ENCODE measurements at places on chromosomes 1 and 21.

- DNase-seq = no peak
Measured at GRCh38 chr1:235697508-235697907, 47.9 kb upstream of the GNG4 start.

DNA sequence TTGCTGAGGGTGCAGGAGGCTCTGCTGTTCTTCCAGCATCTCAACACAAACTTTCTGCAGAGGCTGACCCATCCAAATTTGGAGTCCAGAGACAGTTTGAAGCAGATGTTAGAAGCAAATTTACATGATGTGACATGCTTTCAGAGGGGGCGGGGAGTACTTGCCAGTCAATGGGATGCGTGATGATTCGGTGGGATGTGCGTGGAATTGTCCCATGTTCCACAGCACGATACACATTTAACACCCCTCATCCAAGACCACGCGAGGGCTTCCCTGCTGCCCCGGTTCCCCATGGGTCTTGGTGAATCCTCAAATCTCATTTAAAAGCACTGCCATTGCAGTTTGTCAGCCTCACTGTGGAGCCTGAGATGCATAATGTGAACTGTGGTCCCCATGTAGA lies 78.6 kb upstream of the TLR5 start:
- peak; percentile 36 for DNase-seq

GRCh38 chr1:19101244-19101643 lies 108.8 kb downstream of the UBR4 start:
- no peak for DNase-seq

DNA sequence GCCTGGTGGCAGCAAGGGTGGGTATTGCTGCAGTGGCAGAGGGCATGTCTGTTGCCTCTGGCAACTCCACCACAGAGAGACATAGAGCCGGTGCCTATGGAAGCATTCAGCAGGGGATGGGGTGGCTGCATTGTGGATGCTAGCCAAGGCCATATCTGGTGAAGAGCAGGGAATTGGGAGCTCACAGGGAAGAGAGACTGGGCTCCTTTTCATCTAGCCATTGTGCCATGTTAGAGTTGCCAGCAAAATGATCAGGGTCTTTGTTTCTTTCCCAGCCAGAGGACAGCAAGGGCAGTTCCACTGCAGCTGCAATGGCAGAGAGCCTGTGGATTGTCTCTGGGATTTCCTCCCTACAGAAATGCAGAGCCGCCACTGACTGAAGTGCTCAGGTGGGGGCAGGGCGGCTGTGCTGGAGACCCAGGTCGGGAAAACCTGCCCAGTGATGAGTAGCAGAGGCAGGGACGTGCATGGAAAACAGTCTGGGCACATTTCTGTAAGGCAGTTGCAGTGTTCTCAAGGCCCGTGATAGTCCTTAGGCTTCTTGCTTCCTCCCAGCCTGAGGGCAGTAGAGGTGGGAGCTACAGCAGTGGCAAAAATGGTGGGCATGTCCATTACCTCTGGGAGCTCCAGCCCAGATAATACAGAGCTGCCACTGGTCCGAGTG lies 40.2 kb upstream of the CYP4X1 start:
- DNase-seq = no peak

DNA sequence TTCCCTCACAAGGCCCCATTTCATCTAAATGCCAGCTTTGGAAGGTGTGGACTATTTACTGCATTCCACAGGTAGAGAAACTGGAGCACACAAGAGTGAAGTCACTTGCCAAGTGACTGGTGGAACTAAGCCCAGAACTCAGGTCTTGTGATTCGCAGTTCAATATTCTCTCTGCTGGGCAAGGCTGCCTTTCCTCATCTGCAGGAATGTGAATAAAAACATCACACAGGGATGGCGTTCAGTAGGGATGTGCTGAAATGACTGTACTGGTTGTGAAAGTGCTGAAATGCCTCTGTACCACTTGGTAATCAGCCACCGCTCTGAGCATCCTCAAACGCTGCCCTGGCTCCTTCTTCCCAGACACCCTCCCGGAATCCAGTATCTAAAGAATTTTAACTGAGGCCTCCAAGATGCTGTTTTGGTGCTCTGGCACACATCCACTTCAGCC lies 145.6 kb downstream of the HIVEP3 start:
- no peak for DNase-seq

- no peak for DNase-seq
Measured at GRCh38 chr1:33089457-33089856, 8.5 kb downstream of the AZIN2 start.

DNA sequence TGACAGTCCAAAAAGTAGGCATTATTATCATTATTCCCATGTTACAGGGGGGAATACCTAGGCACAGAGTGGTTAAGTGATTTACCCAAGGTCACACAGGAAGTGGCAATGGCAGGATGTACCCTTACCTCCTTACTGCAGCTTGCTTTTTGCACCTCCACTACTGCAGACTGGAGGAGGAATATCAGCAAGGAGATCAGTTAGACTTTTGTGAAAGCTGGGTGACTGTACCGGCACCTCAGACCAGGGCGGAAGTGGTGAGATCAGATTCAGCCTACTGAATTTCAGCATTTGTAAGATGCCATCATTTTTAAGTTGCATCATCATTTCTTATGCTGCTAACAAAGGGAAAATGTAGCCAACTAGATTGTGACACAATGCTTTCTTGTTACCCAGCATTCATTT lies 4.5 kb downstream of the ADARB1 start:
- no peak for DNase-seq

DNA sequence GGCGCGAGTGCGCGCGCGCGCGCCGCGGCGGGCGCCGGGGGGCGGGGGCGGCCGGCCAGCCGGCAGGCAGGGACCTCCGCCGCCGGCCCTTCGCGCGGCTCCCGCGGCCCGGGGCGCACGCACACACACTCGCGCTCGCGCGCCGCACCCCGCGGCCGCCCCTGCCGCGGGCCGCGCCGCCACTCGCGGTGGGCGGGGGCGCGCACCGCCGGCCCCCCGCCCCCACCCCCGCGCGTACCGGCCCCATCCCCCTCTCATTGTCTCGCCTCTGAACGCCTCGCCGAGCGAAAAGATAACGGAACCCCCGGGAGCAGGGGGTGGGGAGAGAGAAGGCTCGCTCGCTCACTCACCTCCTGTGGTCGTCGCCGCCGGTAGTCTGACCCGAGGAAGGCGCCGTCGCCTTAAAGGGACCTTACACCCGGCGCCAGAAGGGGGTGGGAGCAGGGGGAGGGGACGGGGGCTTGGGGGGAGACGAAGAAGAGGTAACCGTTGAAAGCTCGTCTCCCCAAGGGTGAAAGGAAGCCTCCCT lies 428 bp downstream of the POGZ start:
- peak; percentile 75 for DNase-seq

GRCh38 chr1:189212606-189213005 lies 1265.1 kb downstream of the BRINP3 start:
- no peak for DNase-seq

DNA sequence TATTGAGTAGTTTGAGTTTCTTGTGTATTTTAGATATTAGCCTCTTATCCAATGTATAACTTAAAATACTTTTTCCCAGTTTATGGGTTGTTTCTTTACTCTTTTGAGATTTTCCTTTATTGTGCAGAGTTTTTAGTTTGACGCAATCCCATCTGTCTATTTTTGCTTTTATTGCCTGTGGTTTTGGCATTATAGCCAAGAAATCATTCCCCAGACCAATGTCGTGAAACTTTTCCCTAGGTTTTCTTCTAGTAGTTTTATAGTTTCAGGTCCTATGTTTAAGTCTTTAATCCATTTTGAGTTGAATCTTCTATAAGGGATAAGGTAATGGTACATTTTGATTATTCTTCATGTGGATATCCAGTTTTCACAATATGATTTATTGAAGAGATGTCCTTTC lies 87.6 kb downstream of the LEPR start:
- DNase-seq = no peak

DNA sequence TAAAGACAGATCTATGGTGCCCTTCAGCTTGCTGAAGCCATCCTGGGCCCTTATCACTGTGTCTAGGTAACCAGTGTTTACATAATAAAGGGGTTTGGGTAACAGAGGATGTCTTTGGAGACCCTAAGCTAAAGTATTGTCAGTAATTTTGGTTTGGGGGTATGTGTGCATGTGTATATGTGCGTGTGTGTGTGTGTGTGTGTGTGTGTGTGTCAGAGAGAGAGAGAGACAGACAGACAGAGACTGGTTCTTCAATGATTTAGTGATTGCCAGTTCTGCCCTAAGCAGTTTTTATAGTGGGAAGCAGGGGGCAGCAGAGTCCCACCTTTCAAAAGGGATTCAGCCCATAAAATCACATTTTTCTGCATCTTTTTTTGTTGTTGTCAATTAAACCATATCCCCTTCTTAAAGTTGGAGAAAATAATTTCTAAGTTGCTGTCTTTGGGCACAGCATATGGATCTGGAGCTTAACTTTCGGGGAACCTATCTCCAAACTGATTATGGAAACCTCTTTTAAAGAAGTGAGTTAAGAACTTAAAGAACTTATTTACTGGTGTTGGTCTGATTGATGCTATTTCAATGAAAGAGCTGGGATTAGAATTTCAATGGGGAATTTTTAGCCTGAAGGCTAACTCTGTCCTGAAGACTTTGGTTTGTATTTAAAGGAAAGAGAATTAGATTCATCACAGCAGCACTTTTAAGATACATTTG lies 51.1 kb downstream of the ZNF326 start:
- DNase-seq = no peak
